ENCODE measurements at places on chromosomes 7 and 10.

DNA sequence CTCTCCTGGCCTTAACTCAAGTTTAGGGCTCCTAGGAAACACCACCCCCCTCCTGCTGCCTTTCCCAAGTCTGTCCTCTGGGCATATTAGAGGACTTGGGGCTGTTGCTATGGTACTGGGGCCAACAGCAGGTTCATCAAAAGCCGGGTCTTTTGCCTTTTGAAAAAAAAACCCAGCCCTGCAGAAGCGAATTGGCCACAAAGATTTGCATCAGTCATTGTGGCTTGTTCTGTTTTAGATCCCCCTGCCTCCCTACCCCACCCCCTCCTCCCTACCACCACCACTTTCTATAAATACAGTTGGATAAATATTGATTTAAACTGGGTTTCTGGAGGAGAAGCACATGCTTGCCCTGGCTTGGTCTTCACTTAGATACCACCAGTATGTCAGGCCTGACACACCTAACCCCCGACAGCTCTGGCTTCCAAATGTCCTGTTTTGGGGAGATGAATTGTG, 7.0 kb downstream of the MXI1 start:
- H3K36me3 ChIP-seq: no peaks in the 10 kb centered on the region
- no peak for DNase-seq
- H3K27ac ChIP-seq: no peak overlapping the region

DNA sequence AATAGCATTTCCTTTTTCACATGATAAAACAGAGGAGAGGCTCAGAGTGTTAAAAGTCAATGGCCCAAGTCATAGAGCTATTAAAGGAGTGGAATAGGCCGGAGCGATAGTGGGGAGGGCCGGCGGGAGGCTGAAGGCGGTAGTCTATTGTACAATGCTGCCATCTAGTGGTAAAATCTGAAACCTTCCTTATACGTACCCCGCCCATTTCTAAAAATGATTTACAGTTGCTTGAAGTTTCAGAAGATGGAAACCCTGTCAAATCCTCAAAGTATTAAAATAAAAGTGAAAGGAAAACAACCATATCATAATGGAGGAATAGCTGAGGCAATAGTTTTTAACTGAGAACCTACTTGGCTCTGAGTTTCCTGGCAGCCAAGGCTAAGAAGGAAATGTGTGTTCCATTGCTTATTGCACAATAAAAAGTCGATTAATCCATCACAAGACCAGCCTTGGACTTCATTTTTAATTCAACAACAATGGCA, 209.1 kb downstream of the CCSER2 start:
- H3K36me3 ChIP-seq: no peaks in the 10 kb centered on the region
- no peak overlapping the region for H3K4me3 ChIP-seq
- peak; percentile 63 for DNase-seq

GRCh38 chr10:27611236-27611635, 107.1 kb downstream of the RAB18 start:
- no peaks in the 10 kb centered on the region for H3K36me3 ChIP-seq
- H3K4me3 ChIP-seq: no peak overlapping the region
- H3K4me1 ChIP-seq: no peaks in the 10 kb centered on the region
- DNase-seq: no peak
- no peaks in the 10 kb centered on the region for H3K27me3 ChIP-seq

DNA sequence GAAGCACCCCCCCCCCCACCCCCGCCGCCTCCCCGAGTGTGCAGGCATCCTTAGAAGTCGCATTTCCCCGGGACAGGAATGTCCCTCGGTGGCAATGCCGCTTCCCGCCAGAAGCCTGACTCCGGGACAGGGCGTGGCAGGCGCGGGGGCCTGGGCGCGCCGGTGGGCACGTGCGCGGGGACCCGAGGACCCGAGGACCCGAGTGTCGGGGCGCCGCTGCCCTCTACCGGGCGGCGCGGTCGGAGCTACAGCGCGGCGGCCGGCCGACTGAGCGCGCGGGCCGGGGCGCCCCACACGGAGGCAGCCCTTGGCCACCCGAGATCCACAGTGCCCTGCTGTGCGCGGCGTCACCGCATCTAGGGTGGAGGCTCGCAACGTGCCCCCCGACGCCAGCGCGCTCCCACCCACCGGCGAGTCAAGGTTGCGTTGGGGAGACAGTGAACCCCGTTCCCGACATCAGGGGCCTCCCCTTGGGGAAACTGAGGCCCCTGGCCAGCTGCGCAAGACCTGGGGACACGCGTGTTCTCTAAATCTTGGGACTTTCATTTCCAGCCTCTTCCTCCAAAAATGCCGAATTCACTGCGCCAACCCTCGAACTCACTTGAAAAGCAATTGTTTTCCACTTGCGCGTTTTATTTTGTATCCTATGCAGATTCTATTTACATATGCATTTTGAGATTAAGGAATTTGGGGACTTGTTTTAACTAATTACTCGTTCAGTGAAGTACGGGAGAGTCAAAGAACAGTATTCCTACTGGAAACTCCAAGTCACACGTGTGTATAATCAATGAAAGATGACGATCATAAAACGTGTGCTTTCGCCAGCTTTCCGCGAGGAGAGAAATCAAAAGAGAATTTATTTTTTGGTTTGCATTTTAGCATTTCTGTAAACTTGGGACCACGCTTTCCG, 3.1 kb upstream of the CUX1 start:
- H3K4me3 ChIP-seq: peak overlapping the region; percentile 100
- H3K27ac ChIP-seq: no peak overlapping the region
- H3K27me3 ChIP-seq: no peaks in the 10 kb centered on the region
- no peaks in the 10 kb centered on the region for H3K36me3 ChIP-seq
- no peaks in the 10 kb centered on the region for H3K4me1 ChIP-seq
- peak; percentile 88 for DNase-seq

DNA sequence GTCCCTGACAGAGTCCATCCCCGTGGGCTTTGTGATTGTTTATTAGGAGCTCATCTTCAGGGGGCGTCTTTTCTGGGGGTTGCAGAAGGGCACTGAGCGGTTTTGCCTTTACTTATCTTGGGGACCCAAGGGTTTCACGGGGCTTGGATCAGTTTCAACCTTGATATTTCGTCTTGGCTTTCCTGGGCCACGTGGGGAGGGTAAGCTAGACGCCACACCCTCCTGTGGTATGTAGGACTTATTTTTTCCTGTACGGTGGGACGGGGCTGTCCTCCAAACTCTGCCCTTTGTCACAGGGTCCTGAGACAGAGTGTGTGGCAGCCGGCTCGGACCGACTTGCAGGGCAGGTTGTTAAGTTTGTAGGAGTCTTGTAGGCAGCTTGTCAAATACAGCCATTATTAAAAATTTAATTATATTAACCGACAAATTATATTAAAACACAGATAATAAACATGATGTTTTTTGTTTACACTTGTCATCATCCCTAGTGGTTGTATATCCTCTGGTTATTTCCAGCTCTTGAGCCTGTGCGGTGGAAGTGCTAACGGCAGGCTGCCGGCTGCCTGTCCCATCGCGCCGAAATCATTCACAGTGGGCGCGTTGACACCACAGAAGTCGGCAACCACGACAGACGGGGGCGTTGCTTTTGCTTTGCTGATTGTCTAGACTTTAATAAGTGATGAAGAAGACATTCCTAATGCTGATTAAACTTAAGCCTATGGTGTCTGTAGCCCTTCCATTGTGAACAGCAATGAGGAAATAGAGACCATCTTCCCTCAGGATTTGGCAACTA, 193.2 kb downstream of the DNAJB6 start:
- H3K4me3 ChIP-seq: no peak overlapping the region
- no peaks in the 10 kb centered on the region for H3K4me1 ChIP-seq
- no peak overlapping the region for H3K27ac ChIP-seq
- no peaks in the 10 kb centered on the region for H3K36me3 ChIP-seq

DNA sequence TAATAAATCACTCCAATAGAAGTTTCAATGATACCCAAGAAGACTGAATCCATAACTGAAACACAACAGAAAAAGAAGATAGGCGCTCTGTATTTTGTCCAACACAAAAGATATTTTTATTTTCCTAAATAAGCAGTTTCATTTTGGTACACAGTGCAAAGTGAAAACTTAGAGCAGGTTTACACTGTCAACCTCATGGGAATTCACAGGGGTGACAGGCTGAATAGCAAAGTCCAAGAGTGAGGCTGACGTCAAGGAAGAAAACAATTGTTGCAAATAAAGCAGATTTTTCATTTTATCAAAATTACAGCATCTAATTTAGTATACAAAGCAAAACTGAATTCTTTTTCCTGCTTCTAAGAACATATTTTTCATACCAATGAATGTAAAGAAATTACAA, 28.6 kb downstream of the NAMPT start:
- H3K4me1 ChIP-seq: no peaks in the 10 kb centered on the region
- no peak for DNase-seq
- no peak overlapping the region for H3K4me3 ChIP-seq
- no peaks in the 10 kb centered on the region for H3K36me3 ChIP-seq
- H3K27me3 ChIP-seq: no peaks in the 10 kb centered on the region
- no peak overlapping the region for H3K27ac ChIP-seq

DNA sequence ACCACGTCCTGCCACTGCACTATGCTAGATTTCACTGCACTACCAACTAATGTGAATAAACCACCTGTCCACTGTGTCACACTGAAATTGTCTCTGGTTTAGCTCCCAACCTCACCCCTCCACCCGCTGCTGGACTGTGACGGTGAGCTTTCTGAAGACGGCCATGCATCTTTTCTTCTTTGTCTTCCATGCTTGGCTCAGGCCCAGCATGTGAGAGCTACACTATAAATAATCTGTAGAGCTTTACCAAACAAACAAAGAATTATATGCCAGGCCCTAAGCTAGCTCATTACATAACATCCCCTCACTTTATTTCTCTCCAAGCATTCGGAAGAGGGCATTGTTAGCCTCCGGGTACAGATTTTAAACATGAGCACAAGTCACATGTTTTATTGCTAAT, 633.2 kb downstream of the TNS3 start:
- no peak overlapping the region for H3K4me3 ChIP-seq
- no peaks in the 10 kb centered on the region for H3K4me1 ChIP-seq
- H3K36me3 ChIP-seq: no peaks in the 10 kb centered on the region
- no peaks in the 10 kb centered on the region for H3K27me3 ChIP-seq
- no peak overlapping the region for H3K27ac ChIP-seq
- no peak for DNase-seq

Measured in aorta (tissue), 5 donors.